Nucleus accumbens (tissue), 56 donors: ENCODE measurements at places on chromosomes 4 and X.

GRCh38 chr4:151260526-151260925, 16.4 kb upstream of the PRSS48 start:
- no peak for DNase-seq

DNA sequence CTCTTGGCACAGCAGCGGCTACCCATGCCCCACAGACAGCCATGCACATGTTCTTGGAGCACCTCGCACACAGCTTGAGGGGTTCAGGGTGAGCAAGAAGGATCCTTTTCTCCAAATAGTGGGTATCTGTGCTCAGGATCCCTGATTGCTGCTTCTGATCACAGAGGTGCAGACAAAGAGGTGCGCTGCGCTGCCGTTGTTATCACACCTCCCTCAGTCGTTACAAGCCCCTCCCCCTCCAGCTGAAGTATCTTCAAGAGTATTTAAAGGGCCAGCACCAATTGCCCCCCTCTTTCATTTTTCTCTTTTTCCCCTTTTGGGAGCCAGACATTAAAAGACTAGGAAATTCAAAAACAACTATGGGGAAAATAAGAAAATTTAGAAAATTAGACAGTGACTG, 44.3 kb downstream of the NELFA start:
- DNase-seq: no peak

DNA sequence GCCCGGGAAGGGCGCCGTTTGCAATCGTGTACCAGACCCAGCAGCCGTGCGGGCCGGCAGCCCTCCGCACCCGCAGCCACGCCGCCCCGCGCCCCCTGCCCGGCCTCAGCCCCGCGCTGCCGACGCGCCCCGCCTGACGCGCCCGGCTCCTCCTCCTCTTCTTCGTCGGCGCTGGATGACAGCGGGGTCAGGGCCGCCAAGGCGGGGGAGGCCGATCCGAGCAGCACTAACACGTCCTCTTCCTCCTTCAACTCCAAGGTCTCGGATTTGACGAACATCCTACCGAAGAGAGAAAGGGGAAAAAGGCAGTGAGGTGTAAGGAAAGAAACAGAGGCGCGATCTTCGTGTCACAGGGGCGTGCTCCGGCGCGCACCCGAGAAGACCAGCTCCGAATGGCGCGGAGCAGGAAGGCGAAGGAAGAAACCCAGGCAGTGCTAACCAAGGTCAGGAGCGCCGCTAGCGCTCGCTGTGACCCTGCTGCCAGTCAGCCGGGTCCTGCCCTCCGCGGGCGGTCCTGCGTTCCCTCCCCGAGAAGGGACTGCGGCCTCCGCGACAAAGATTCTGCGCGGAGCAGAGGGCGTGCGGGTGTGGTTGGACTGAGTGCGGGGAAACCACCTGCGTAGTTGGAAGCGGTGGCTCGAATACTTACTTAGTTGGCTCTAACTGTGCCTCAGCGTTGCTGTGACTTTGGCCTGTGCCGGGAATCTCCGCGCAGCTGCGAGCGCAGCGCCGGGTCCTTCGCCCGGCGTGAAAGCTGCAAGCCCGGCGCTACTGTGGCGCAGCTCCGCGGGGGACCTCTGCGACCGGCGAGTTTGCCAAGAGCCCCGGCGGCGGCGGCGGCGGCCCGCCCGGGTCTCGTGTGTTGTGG, 548 bp downstream of the NEUROG2 start:
- DNase-seq: no peak

GRCh38 chr4:90007494-90008167, 113.0 kb downstream of the MMRN1 start:
- DNase-seq: no peak

DNA sequence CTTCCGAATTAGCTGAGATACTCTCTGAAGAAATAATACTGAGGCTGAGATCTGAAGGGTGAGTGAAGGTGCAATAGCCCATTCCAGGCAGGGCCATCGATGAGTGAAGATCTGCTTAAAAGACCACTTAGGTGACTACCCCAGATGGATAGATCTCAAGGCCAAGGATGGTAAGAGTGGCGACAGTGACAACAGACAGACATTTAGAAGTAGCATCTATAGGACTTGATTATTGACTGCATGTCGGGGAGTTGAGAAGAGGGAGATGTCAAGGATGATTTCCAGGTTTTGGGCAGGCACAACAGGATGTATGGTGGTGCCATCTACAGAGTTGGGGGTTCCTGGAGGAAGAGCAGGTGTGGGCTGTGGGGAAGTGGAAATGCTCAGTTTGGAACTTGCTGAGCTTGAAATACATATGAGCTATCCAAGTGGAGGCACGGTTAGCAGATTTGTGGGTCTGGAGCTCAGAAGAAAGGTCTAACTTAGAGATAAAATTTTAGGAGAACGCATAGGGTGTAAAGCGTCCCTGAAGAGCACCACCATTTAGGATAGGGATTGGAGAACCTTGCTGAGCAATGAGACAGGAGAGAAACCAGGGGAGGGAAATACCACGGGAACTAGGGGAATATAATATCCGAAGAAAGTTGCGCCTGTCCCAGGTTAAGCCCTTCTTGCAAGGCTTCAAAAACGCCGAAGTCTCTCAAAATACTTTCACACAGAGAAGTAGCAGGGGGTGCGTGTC, 688 bp downstream of the UFSP2 start:
- no peak for DNase-seq

DNA sequence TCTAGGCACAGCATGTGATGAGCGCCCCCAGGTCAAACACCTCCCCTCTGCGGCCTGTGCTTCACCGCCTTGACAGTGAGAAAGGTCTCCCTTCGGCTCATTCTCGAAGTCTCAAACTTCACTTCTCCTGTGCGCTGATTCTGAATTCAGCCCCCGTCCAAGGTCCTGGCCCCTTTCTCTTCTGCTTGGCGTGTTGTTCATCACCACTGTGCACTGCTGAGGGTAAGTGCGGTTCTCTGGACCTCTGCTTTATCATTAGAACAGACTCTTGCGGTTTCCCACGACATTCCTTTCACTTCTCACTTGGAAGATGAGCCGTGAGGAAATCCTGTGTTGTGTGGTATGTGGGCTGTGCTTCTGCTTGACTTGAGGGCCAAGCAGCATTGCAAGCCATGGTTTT, 11.9 kb downstream of the HTT-AS start:
- no peak for DNase-seq

- DNase-seq: peak; percentile 10
Observed at GRCh38 chr4:121698236-121698671, 1.5 kb upstream of the ANXA5 start.

DNA sequence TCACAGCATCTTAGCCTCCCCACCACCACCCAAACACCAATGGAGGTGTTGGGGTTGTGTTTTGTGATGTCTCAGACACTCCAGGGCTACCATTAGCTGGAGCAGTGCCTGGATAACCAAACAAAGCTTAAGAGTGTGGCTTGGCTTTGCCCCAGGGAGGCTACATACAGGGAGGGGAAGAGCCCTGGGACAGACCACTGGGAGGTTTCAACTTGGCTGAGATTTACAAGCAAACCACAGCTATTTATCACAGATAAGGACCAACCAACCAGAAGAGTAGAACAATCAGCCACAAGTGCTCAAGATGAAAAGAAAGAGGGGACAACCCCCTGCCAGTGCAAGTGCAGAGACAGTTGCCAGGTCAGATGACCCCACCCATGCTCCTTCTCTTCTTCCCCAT, 24.1 kb downstream of the SOX3 start:
- DNase-seq: no peak

DNA sequence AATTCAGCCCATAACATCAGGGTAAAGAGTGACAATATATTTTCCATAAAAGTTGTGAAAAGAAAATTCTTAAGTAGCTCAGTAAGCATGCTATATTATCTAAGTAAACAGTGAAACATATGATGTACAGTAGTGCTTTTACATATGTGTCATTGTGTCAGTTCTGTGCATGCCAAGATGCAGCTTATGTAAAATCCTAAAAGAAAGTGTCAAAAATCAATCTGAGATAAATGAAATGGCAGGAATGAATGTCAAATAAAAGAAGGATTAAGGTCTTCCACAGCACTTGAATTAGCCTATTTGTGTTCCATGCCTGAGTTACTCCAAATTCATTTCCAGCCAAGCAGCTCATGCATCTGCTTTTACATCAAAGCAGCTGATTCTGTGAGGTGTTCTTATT, 452.7 kb upstream of the HS3ST1 start:
- DNase-seq: no peak

- DNase-seq: no peak
Observed at GRCh38 chrX:108726748-108727147, 9.6 kb downstream of the IRS4 start.

- DNase-seq: no peak
Observed at GRCh38 chrX:100512471-100512870, 72.3 kb upstream of the TNMD start.

- DNase-seq: no peak
Observed at GRCh38 chr4:70992391-70992881, 1.0 kb upstream of the DCK start.
